ENCODE measurements at places on chromosomes 11 and 22.
A peak's percentile ranks its signal among the peaks of the same experiment; 100 is the strongest.

DNA sequence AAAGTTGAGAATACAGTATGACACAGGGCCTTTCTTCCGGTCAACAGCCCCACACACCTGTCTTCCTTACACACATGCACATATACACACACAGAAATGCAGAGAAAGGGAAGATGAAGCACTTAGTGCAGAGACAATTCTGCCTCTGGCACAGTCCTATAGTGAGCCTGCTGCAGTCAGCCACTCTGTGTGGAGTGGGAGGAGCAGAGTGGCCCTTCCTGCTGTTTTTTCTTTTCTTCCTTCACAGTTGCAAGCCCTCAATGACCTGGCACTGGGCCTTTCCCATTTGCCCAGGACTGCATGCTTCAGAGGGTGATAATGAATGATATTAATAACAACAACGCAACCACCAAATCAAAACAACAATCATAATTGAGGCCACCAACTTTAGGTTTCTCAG lies 527.0 kb upstream of the B3GAT1 start:
- DNase-seq, result no peak

DNA sequence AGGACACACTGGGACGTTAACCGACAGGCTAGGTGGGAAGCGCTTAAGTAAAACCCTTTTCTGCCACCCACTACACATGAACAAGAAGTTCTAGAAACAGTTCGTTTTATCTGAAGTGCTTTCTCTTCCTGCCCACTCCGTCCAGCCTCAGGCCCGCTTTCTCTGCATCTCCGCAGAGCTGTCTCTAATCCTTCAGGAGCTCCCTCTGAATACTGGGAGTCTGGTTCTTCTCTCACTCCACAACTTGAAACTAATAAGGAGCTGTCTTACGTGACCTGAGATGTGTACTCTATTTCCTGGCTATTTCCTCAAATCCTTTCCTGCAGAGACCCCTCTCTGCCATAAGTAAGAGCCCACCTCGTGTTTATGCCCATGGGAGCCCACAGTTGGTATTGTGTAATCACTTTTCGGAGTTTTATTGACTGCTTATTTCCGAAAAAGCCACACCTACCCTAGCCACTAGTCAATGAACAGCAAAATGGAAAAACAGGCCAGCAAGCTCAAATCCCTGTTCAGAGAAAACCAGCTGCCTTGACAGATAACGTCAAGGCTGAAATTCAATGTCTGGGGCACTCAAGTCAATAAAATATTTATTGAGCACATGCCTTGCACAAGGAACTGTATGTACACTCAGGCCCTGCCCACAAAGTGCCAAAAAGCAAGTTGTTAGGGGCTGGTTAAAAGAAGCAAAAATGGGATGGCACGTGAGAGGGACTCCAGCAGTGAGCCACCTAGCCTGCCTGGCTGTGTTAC lies 4.9 kb downstream of the PC start:
- no peak for DNase-seq

GRCh38 chr11:18615628-18616392 lies 16.2 kb downstream of the MISFA start:
- no peak for DNase-seq

GRCh38 chr22:35292786-35293185 lies 6.9 kb upstream of the TOM1 start:
- no peak for DNase-seq

- no peak for DNase-seq
Observed at GRCh38 chr22:39254789-39255298, 10.1 kb upstream of the PDGFB start.

GRCh38 chr11:102729849-102730815 lies 5.4 kb upstream of the MMP8 start:
- no peak for DNase-seq

GRCh38 chr11:97743205-97743742 lies 1277.5 kb upstream of the CNTN5 start:
- DNase-seq, result no peak

DNA sequence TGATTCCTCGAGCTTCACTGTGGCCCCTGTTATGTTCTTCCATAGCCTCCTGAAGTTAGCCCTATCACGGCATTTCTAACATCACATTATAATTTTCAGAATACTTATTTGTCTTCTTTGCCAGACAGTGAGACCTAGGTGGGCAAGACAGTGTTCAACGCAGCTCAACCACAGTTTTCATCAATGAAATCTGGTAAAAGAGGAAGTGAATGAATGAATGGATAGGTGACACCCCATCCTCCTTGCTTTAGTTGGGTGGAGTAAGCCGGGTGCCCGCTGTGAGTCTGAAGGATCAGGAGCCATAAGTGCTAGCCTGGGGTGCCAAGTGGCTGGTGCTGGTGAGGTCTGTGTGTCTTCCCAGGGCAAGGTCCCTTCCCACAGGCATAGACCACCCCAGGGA lies 60.2 kb upstream of the MTNR1B start:
- DNase-seq, result no peak

DNA sequence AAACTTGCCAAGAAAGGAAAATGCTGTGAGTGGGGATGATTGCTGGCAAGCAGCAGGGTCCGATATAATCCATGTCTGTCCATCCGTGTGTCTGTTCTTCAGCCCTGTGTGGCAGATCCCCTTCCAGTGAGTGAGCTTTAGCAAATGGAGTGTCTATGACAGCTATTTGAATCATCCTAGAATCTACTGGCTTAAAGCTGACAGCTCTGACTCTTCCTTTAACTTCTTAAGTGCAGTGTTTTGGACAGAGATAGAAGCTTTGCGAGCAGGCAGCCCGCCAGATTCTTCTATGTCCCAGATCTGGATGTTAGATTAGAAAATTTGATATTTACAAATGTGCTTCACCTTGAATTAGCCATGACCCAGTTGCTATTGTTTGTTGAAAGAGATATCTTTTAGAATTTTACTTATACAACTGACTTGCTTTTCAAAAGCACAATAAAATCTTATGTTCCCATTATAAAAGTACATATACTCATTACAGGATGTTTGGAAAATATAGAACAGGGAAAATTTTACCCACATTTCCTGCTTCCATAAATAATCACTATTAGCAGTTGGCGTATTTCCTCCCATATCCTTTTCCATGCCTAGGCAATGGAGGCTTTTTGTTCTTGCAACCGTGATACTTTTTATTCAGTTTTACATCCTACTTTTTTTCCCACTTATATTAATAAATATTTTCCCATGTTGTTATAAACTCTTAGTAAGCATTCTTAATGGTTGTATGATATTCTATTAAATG lies 124.5 kb downstream of the COMMD9 start:
- no peak for DNase-seq

GRCh38 chr22:36907253-36908195 lies 5.9 kb upstream of the CSF2RB start:
- DNase-seq, result no peak

DNA sequence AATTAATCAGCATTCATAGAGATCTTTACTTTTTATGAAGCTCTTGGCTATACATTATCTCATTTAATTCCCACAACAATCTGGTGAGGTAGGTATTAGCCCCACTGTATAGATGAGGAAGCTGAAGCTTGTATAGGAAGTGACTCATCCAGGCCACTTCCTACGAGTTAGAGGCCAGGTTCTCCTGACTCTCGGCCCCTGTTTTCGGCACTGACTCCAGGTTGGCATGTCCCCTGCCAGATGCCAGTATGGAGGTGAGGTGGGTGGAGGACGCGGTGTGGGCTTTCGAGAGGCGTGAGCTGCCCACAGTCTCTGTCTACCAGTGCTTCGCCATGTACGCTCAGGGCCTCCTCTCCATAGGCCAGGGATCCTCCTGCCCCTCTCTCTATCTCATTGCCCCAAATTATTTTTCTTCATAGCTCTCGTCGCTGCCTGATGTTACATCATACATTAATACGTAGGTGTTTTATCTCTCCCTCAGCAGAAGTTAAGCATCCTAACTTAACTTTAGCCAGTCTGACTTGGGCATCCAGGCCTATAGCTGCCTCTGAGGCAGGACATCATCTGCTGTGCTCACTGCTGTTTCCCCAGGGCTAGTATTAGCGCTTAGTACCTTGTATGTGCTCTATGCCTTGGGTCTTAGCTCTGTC lies 9.0 kb downstream of the DGAT2 start:
- no peak for DNase-seq

GRCh38 chr11:56700914-56701485 lies 2.1 kb downstream of the OR9G1 start:
- no peak for DNase-seq

DNA sequence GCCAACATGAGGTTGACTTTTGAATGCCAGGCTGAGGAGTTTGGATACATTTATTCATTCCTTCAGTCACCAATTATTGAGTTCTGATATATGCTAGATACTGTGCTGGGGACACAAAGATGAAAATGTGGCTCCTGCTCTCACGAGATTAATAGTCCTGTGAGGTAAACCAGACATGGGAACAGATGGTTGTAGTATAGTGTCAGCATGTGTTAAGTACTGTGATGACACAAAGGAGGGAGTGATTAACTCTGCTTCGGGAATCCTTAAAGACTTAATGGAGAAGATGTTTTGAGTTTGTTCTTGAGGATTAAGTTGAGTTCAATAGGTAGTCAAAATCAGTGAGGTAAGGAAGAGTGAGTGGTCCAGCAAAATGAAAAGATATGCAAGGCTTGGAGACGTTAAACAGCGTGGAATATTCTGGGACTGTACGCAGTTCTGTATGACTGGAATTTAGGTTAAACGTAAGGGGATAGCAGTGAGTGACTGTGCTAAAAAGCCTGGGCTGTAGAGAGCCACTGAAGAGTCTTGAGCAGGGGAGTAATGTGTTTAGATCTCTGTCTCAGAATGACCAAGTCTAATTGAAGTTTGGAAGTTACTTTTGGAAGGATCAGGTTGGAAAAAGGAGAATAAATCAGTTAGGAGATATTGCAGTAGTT lies 11.8 kb downstream of the RNF121 start:
- no peak for DNase-seq

DNA sequence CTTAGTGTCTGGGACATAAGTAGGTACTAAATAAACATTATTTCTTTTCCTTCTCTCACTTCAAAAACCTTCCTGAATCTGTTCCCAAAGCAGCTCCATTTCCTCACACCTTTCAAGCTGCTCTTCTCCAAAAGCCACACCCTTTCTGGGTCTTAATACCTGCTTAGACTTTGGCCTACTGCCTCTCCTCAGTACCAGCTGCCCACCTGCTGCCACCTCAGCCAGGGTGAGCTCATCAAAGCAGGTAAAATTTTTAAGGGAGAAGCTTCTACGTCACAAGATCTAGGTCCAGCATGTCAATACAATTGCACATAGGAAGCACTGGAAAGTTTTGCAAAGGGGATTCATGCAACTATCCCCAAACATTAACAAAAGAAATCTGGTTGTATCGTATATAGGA lies 108.4 kb downstream of the RPL27A start:
- no peak for DNase-seq

GRCh38 chr11:44886790-44887140 lies 63.9 kb downstream of the TP53I11 start:
- no peak for DNase-seq

- no peak for DNase-seq
Observed at GRCh38 chr22:40368836-40369235, 1.6 kb upstream of the SGSM3 start.

GRCh38 chr22:39388261-39389011 lies 11.1 kb upstream of the TAB1 start:
- peak; percentile 66 for DNase-seq

GRCh38 chr22:46483353-46483752 lies 54.1 kb downstream of the CELSR1 start:
- no peak for DNase-seq

DNA sequence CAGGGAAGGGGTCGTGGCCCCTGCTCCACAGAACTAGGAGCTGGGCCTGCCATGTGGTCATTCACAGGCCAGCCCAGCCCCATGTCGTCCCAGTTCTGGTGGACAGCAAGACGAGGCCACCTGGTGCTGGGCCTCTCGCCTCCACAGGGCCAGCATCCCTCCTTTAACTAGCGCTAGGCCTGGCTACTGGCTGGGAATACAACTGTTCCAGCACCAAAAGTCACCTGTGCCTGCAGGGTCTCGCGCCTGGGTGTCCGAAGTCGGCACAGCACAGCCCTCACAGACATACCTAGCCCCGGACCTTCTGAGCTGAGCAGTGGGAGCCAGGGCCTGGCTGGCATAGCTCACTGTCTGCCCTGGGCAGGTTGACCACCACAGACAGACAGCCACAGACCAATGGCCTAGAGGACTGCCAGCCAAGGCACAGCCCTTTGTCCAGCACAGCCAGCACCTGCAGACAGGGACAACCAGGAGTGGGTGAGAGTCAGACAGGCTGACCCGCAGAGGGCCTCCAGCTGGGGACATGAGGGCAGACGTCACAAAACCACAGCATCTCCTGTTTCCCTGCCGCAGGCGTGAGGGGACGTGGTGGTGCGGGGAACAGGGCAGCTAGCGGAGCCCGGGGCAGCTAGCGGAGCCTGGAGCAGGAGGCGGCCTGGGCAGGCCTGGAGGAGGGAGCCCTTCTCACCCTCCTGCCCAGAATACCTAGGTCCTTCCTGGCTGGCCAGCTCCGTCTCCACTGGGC lies 27.2 kb upstream of the TH start:
- DNase-seq, result no peak

DNA sequence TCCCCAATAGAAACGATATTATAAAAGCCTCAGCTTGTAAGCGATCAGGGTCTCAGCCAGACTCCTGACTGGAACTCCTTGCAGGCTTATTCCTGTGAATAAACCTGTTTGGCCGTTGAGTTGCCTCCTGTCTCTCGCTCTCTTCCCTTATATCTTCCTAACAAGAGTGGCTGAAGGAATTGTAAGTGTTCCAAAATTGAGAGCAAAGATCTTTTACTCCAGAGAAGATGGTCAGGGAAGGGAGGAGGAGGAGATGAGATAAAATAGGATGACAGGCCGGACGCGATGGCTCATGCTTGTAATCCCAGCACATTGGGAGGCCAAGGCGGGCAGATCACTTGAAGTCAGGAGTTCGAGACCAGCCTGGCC lies 1.2 kb upstream of the SLC37A4 start:
- no peak for DNase-seq

DNA sequence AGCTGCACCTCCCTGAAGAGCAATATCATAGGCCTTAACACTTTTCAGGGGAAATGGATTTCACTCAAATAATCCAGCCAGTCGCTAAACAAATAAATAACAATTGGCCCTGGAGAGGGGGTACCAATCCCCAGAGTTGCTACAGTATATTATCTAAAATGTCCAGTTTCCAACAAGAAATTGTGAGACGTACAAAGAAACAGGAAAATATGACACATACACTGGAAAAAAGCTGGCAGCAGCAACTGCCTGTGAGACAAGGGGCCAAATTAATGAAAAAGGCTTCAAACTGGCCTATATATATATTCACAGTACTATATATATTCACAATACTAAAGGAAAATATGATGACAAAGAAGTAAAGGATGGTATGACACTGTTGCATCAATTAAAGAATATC lies 4.0 kb downstream of the NF2 start:
- DNase-seq, result no peak

Measured in activated B cell treated with CpG ODN at 0.5 μM for 24 hours (primary cell).